Activated CD4-positive, alpha-beta T cell treated with anti-CD3 and anti-CD28 coated beads, Interleukin-2, amount 50 U/mL, for 1 hour (primary cell): ENCODE measurements at places on chromosomes 5 and 9.

DNA sequence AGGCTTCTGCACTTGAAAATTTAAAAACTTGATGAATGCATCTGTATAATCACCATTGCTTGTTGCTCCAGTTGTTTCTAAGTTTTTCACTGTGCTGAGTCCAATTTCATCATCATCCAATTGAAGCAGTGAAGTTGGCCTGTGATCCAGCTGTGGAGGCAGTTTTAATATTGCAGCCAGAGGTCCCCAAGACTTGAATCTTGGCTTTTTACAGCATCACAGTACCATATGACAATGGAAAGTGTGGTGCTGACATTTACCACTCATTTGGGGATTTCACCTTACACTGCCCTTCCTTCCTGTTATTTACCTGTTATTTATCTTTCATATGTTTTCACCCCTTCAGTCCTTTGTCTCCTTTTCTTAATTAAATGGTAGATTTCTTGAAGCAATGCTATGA lies 76.2 kb upstream of the SPIN1 start:
- DNase-seq = no peak

DNA sequence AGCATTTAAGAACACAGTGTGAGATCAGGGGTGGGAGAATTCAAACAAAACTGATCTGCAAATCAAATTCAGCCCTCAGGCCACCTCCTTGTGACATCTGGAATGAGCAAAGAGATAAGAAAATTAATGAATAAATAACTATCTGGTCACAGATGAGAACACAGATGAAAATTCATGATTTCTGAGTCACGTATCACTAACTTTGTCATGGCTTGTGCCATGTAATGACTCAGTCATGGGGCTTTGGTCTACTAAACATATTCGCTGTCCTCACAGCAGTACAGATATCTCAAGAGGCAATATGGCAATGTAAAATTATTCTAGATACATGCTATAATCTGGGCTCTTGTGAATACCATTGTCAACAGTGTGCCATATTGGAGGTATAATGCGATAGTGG lies 274.4 kb downstream of the MAN2A1 start:
- DNase-seq = no peak

- no peak for DNase-seq
These were observed 36.1 kb downstream of the CAAP1 start for GRCh38 chr9:26856413-26857032.

DNA sequence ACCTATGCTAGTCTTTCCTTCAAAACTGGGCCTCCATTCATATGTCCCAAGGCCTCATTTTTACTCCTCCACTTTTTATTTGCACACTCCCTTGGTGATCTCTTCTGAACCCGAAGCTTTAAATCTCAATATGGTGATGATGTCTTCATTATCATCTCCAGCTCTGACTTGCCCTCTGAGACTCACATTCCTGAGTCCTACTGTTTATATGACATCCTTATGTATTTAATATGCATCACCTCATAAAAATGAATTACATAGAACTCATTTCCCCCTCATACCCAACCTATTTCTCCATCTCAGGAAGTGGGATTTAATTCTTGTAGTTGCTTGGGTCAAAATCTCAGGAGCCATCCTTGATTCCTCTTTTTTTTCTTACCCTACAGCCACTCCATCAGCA lies 473.0 kb downstream of the EBF1 start:
- no peak for DNase-seq
